ENCODE measurements at places on chromosomes 6 and 20.

DNA sequence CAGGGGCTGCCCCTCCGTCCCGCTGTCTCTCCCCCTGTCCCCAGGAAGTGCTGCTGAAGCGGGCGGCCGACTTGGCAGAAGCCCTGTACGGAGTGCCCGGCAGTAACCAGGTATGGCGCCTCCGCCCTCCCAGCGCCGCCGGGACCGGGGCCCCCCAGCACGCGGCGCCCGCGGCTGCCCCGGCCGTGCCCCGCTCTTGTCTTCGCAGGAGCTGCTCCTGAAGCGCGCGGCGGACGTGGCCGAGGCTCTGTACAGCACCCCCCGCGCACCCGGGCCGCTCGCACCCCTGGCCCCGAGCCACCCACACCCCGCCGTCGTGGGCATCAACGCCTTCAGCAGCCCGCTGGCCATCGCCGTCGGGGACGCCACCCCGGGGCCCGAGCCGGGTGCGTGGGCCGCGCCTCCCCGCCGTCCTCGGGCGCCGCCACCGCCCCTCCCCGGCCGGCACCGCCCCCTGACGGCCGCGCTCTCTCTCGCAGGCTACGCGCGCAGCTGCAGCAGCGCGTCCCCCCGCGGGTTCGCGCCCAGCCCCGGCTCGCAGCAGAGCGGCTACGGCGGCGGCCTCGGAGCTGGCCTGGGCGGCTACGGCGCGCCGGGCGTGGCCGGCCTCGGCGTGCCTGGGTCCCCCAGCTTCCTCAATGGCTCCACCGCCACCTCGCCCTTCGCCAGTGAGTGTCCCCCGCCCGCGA is 48.4 kb downstream of the CPXM1 start:
- DNase-seq = peak; percentile 75

DNA sequence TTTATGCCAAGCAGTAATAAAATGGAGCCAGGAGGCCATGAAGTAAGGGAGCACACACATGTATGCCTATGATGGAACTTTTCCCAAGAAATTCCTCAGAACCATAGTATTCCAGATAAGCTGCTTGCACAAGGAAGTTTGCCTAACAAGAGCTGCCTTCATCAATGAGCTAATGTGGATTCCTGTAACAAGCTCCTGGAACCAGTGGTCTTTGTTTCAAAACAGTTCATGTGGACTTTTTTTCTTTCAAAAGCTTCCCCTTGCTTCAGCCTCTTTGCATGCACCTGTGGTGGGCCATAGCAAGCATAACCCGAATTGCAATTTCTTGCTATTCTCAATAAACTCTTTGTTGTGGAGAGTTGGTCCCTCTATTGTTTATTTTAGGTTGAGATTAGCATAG is 359.6 kb downstream of the UTRN start:
- DNase-seq = no peak

DNA sequence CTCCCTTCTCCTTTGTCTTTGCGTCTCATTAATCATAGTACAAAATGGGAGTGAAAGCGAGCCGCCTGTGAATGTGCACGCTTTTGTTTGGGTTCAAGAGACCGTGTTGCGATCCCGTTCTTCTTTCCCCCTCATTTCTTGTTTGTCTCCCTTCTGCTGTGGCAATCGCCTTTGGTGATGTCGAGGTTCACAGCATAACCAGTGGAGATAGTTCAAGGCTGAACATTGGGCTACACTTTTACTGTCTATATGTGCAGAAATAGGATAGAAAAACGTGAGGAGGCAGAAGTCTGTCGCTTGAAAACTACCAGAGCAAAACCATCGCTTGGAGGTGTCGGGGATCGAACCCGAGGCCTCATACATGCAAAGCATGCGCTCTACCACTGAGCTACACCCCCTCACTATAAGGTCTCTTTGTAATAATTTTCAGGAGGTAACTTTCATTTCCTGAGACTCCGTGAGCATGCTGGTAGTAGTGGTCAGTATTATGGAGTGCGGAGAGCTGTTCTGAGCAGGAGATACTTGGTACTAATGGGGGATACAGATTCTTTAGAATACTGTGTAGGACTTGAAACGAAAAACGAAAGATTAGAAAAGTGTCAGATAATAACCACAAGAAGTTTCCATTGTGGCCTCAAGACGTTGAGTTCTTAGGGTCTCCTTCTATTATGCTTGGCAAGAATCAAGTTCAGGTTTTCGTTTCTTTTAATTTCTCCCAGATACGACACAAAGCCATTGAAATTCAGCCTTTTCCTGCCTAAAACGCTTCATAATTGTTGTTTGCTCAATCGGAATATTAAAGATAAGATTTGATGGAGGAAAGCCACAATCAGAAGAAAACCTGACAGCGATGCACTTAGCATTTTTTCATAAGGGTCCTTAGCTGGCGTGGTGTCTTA is 106.6 kb downstream of the TRIM27 start:
- no peak for DNase-seq

- DNase-seq = no peak
Measured at GRCh38 chr6:45881705-45882467, 133.8 kb downstream of the CLIC5 start.

GRCh38 chr20:31596831-31597480 is 8.1 kb upstream of the ID1 start:
- peak; percentile 27 for DNase-seq

- DNase-seq = peak; percentile 30
Measured at GRCh38 chr20:30811885-30812671, 445.4 kb upstream of the DEFB115 start.

DNA sequence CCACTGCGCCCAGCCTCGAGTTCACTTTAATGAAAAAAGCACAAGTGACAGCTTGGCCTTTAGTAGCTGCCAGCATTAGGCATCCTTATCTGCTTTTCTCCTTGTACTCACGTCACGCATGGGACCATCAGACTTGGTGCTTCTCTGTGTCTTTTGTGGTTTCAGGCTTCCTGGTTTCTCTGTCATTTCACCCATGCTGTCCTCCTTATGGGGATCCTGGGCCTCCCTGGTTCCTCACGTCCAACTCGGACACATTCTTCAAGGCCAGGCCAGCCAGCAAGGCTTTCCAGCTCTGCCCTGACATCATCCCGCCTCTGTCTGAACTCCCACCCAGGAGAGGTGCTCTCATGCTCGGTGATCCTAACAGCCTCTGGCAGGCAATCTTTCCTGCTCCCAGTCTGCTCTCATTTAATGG is 83.2 kb downstream of the TIAM2 start:
- peak; percentile 45 for DNase-seq

GRCh38 chr6:128918886-128919285 is 35.9 kb downstream of the LAMA2 start:
- no peak for DNase-seq

GRCh38 chr6:3915076-3915791 is 66.1 kb downstream of the FAM50B start:
- no peak for DNase-seq

DNA sequence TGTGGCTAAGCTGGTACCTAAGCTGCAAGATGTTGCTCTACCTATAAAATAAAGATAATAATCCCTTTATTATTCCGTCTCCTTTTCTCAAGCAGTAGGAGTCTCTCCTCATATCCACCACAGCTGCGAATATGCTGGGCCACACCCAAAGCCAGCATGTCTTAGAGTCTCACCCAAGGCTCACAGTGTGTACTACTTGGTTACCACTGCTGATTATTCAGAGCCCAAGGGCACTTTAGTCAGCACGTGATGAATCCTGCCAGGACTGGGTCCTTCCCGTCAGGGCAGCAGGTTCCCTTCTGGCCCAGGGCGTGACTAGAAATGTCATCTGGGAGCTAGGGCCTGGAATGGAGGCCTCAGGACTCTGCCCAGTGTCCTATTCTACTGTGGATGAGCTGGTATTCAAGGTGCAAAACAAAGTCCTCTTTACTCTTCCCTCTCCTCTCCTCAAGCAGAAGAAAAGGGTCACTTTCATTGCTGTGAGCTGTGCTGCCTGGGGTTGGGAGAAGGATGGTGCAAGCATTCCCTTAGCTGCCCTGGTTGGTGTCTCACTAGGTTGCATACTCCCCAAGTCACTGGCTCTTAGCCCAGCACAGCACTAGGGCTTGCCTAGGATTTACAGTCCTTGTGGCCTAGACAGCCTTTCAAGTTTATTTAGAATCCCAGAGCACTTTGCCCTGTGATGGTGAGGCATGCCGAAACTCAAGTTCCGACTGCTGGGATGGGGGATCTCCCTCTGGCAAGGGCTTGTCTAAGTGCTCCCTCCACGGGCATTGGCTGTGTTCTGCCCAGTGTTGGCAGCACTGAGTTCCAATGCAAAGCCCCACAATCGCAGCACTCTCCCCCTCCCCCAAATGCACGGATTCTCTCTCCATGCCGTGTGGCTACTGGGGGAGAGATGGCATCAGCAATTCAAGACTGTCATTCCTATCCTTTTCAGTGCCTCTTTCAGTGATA is 320.2 kb downstream of the BTBD9 start:
- no peak for DNase-seq

- no peak for DNase-seq
Measured at GRCh38 chr6:13241364-13241763, 87.0 kb downstream of the TBC1D7 start.

- DNase-seq = no peak
Measured at GRCh38 chr20:35283441-35284266, 918 bp downstream of the EIF6 start.

GRCh38 chr20:45097485-45098102 is 3.3 kb downstream of the KCNS1 start:
- peak; percentile 81 for DNase-seq

DNA sequence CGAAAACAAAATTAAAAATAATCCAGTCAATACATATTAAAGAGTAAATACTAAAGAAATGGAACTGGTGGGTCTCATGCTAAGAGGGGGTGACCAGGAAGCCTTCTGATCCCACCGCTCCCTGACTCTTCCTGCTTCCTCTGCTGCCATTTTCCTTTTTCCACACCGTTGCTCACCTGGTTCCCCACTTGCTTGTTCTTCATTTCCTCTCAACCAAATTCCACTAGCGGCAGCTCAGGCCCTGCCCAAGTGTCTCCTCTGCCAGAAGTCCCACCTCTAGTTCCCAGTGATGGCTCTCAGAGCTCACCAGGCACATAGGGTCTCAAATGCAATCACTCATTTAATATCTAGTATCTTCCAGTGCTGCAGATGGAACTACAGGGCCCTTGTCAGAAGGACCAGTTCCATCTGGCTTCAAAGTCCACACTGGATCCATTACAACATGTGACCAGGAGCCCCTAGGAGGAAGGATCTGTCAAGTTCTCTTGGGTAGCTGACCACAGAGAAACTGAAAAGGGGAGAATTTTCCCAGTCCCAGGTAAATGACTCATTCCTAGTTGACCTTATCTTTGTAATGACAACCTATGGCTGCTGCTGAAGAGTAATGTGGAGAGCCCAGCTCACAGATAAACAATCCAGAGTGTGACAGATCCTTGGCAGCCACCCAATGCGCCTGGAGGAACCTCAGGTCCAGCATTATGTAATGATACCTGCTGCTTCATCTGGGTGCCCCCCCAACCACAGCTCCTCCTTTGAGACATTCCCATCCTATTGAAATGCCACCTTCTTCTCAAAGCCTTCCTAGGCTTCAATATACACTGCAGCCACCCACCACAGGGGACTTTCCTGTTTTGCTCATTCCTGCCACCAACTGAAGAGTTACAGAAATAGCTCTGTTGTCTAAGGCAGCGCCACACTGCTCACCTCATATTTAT is 38.2 kb downstream of the ELMO2 start:
- no peak for DNase-seq

GRCh38 chr6:44681761-44682160 is 294.3 kb downstream of the CDC5L start:
- no peak for DNase-seq

- no peak for DNase-seq
Measured at GRCh38 chr6:139443231-139444112, 69.0 kb upstream of the CITED2 start.
